ENCODE measurements at places on chromosomes 7 and 10.

DNA sequence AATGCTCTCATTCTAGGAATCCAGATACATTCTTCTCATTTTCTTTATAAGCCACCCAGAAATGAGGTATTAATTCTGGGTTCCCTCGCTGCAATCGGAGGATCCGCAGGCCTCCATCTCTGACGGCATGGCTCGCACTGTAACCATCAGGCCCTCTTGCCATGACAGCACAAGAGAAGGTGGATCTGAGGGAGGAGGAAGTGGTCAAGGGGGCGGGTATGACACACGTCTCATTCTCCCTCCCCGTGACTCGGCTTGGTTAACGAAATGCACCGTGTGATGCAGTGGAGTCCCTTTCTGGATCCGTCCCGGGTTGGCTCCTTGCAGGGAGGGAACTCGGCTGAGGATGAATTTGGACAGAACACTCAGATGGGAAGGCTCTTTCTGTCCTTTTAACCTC is 280.2 kb downstream of the TCERG1L start:
- no peak for DNase-seq

DNA sequence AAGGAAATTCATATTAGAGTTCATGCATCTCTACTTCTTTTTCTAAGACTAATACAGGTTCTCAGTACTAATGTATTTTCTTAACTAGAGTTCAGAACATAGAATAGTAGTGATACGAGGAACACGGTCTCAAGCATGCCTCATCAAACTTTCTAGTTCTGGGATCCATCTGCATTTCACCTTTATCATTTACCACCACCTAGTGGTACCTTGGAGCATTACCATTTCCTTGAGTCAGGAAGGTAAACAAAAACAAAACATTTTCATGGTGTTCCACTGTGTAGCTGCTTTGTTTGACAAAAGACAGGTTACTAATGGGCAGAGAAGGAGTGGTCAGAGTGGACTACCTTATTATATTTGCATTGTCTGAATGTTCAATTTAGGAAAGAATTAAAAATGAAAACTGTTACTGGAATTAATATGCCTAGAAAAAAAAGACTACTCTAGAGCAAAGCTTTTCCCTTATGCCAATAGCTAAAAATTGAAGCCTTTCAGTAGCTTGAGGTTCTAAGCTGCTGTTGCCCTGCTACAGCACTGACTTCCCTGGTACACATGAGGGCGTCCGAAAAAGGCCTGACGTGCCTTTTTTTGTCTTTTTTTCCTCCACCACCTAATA is 44.5 kb downstream of the STARD3NL start:
- no peak for DNase-seq

DNA sequence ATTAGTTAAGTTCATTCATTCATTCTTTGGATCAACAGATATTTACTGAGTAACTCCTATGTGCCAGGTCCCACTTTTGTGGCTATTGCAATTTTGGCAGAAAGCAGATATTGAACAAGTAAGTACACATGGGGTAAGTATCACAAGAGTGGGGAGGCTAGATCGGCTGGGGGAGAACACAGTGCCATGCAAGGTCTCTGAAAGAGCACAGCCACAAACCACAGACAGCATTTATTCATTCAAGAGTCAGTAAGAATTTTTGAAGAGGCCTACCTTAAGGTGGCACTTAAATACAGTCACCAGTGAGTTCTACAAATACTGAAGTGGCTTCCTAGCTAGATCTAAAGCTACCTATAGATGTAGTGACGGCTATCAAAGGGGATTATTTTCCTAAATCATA is 304.2 kb downstream of the RNLS start:
- no peak for DNase-seq

DNA sequence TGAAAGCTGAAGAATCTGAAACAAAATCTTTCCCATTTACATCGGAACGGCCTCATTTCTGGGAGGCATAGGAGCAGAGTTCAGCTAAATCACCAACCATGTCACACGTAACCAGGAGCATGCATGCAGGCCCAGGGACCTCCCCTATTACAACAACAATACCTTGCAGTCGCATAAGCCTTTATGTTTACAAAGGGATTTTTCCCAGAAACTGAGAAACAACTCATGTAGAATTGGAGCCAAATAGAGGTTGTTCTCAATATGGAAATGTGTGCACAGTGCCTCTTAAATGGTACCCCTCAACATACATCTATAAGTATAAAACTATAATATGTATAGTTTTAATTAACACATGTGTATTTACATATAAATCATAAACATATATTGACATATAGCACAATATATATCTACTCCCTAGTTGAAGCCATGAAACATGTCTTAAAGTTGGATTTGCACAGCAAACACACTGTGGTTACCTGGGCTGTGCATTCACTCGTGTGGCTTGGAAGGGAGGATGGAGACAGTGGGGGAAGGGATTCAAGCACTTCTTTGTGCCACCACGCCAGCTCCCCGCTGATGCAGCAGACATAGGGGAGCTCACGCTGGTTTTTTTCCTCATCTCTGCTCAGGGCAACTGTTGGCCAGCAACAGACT is 35.0 kb upstream of the DGKI start:
- no peak for DNase-seq

DNA sequence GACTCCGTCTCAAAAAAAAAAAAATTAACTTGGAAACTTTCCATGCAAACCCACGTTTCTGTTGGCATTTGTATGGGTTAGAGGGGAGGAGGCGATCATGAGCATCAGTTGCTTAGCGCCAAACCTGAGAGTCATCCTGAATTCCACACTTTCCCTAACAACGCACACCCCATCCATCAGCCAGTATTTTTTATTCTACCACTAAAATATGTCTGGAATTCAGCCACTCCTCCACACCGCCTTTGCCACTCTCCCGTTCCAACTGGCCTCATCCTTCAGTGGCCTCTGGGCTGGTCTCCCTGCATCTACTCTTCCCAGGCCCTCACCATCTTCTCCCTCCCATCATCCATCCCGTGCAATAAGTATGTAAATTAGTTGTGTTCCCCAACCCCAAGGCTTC is 4.7 kb upstream of the LMBR1 start:
- DNase-seq: no peak

DNA sequence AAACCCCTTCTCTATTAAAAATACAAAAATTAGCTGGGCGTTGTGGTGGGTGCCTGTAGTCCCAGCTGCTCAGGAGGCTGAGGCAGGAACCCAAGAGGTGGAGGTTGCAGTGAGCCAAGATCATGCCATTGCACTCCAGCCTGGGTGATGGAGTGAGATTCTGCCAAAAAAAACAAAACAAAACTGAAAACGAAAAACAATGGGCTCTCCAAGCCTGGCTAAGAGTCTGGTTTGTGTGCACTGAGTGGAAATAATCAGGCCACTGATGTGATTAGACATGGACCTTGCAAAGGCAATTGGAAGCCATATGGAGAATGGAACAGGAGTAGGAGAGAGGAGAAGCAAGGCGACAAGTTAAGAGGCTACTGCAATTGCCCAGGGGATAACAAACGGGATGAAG is 60.1 kb upstream of the GSDME start:
- no peak for DNase-seq

- DNase-seq: no peak
Observed at GRCh38 chr10:21505711-21506278, 19.7 kb downstream of the SKIDA1 start.

- DNase-seq: no peak
Observed at GRCh38 chr7:135855846-135856245, 107.2 kb upstream of the FAM180A start.

GRCh38 chr10:10872764-10873163 is 144.9 kb upstream of the CELF2 start:
- DNase-seq: no peak

DNA sequence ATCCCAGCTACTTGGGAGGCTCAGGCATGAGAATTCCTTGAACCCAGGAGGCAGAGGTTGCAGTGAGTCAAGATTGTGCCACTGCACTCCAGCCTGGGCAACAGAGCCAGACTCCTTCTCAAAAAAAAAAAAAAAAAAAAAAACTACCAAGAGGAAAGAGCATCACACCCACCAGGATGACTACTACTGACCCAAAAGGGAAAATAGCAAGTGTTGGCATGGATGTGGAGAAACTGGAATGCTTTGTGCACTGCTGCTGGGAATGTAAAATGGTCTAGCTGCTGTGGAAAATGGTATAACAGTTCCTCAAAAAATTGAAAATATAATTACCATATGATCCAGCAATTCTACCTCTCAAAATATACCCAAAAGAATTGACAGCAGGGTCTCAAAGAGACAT is 7.7 kb upstream of the TIAL1 start:
- DNase-seq: no peak

DNA sequence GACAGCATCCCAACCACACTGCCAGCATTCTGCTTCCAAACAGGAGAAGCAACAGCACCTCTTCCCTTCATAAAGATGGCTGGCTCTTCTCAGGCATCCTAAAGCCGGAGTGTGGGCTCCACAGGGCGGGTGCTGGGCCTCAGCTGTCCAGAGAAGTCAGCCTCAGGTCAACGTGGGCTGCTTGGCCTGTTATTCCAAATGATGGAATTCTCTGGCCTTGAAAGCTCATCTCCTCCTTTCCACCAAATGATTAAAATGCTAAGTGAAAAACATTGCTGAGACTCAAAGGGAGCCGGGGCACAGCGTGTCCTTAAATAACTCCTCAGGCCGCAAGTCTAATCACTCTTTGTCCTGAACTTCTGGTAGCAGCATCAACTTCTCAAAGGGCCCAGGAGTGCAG is 53.1 kb upstream of the CPXM2 start:
- DNase-seq: no peak

DNA sequence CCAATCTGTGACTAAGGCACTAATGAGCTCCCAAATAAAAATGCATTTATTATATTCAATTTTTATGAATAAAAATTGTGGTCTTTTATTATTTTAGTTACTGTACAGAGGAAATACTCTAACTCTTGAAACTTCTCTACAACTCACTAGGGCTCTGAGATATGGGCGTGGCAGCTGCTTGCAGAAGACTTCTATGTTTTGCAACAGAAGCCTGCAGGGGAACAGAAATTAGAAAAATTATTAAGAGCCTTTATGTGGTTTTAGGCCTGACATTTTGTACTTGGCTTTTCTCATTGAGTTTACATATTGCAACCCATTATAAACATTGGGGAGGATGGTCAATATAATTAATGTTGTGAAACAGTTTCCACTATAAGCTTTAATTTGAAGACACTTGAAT is 581.4 kb downstream of the TNS3 start:
- no peak for DNase-seq

DNA sequence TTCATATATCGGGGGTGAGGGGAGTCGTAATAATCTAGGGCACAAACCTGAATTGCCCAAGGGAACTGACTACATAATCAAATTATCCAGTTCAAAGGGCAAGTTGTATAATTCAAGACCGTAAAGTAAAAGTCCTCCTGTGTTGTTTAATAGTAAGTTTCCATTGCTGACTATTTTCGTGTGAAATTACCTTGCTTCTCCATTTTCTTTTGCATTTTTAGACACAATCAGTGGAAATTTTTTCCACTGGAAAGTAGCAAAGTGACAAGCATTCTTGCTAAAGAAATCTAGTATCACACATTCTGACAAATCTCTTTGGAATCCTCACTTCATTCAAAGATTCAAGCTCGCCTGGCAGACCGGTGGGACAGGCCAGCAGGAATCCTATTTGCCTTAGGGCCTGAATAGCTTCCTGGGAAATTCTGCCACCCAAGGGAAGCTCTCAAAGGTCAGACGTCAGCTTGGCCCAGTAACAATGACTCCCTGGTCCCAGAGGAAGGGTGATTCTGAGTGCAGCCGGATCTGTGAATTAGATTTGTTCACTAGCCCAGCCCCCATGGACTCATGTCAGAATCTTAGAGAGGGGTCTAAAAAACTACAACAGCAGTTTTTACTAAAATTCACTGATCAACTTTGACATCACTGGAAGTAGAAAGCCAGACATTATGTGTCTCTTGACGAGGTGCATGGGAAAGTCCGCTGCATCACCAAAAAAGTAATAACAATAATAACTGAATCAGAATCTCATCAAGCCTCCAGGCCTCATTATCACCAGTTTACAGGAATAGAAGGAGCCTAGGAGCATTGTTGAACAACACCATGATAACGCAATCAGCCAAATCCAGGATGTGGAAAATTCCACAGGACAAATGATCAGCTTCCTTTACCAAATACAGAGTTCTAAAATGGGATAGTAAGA is 161.0 kb downstream of the SKIDA1 start:
- DNase-seq: no peak

DNA sequence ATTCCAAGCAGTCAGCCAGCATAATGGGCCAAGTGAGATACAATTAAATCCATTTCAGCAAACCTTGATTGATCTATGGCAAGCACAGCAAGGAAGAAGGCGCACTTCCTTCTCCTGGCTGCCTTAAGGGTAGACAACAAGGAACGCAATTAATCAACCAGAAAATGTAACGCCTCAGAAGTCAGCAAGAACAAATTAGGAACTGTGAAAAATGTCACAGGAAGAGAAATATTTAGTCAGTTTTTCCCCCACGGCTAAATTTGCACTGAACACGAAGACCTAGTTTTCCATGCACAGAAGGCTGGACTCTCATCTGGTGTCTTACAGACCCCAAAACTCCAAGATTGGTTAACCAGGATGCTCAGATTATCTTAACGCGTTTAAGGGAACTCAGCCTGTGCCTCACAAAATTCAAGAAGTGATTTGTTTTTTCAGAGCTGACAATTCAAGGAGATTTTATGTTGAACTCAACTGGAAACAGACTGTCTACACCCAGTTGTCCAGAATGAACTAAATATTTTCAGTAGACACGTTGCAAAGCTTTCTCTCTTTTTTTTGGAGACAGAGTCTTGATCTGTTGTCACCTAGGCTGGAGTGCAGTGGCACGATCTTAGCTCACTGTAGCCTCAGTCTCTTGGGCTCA is 14.2 kb downstream of the SNX8 start:
- DNase-seq: no peak

DNA sequence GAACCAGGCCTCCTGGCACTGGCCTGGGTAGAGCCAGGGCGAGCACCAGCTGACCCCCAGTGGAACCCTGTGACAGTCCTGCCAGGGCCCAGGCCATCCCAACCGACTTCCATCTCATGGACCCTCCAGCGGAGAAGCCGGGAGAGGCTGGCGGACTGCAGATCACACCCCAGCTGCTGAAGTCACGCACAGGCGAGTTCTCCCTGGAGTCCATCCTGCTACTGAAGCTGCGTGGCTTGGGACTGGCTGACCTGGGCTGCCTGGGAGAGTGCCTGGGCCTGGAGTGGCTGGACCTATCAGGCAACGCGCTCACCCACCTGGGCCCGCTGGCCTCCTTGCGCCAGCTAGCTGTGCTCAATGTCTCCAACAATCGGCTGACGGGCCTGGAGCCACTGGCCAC is 4.7 kb downstream of the RARRES2 start:
- no peak for DNase-seq

GRCh38 chr10:123021517-123021916 is 12.7 kb downstream of the ACADSB start:
- no peak for DNase-seq
